ENCODE measurements at places on chromosomes 6 and 20. TPM values are rescaled to one million over a fixed set of nuclear protein-coding genes. Genes with fewer than 3 reads are reported as not detected.

DNA sequence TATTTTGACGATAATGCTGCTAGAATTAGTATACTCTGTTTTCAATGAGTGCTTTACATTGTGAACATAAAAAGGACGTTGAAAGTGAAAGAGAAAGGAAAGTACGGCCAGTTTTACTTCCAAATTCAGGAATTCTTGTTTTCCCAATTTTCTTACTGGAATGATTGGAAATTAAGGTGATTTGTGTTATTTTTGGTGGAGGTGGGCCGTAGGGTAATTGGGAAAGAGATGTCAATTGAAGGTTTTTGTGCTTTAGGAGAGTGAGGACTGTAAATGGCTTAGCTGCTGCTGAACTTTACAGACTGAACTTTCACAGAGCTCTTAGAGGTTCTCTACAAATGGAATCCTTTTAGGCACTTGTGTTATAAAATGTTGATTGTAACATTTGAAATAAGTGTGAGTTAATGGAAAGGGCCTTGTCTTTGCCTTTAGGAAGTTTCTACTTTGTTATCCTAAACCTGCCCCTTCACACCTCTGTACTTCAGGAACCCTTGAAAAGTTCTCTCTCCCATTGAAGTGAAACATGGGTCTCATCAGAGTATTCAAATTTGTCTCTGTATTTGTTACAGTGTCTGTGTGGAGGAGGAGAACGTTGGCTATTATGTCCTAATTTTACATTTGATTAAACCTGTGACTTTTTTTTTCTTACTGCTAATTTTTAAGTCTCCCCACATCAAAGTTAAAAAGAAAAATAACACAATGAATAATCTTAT is 256.4 kb downstream of the ARID1B start:
- no peak for DNase-seq

The SLPI gene
- total RNA-seq = 273 TPM

DNA sequence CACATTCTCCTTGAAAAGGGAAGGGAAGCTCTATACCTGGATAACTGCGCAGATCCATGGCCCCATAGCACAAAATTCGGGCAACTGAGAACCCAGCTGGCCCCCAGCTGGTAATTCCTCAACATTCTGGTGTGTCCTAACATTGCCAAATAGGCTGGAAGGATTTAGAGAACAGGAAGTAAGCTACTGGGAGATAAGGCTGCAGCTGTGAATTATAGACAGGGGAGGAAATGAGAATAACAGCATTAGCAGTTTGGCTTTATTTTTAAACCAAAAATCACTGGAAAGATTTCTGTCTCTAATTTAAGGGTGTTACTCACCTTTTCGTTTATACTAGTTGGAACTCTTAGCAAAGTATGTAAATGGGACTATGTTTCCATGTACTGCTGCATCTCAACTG is 97.2 kb downstream of the TULP4 start:
- DNase-seq = no peak

GRCh38 chr6:85364344-85364743 is 85.5 kb upstream of the NT5E start:
- DNase-seq = peak; percentile 67

DNA sequence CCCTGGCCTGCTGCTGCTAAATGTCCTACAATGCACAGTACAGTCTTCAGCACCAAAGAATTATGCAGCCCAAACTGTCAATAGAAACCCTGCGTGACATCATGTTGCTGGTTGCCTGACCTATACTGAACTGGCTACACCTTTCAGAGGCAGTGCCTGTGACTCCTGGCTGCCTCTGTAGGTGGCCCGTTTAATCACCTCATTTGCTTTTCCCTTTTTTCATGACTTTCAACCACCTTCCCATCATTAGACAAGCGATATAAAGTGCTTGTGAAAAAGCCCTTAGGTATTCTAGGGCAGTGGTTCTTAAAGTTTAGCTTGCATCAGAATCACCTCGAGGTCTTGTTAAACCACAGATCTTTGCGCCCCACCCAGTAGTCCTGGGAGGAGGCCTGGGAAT is 33.0 kb upstream of the RIPOR2 start:
- no peak for DNase-seq

DNA sequence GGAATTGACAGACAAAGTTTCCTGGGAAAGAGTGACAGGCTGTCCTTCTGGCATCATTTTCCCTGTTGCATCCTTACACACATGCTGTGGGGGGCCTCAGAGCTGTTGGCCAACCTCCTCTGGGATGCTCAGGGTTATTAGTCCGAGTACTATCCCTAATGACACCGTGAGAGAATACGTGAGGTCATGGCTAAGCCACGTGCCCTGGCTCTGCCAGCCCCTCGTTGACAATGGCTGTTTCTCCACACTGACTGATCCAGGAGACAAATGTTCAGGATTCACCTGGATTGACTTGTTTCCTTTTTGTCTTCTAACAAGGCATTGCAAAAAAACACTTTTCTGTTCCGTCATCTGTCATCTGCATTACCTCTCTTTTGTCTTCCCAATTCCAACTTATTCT is 604.6 kb downstream of the TFAP2A start:
- DNase-seq = no peak

DNA sequence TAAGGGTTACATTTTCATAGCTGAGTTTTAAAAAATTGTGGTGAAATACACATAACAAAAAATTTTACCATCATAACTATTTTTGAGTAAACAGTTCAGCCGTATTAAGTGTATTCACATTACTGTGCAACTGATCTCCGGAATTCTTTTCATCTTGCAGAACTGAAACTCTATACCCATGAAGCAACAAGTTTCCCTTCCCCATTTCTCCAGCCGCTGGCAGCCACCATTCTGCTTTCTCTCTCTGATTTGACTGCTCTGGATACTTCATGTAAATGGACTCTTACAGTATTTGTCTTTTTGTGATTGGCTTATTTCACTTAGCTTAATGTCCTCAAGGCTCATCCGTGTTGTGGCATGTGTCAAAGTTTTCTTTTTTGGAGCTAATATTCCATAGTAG is 341.6 kb downstream of the QKI start:
- no peak for DNase-seq

The PCK1 gene
- not detected for total RNA-seq

- DNase-seq = no peak
Observed at GRCh38 chr6:14784596-14785492, 461.0 kb upstream of the JARID2 start.

DNA sequence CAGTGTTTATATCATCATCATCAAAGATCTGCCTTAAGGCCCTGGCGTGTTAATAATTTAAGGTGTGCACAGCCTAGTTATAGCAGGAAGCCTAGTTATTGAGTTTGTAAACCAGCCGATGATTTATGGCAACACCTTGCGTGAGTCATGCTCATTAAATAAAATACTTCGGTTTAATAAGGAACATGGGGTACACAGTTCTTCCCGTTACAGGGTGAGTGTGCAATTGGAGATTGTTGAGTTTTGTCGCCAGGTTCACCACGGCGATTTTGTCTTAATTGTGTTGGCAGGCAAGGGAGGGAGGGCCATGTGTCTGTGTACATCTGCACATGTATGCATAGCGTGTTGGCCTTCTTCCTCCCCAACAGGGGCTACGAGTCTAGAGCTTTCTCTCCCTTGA is 104.0 kb downstream of the TFAP2A start:
- peak; percentile 56 for DNase-seq

- DNase-seq = no peak
Observed at GRCh38 chr6:117354671-117355070, 71.1 kb downstream of the ROS1 start.

The ZNF311 gene
- 5.0 TPM for total RNA-seq

DNA sequence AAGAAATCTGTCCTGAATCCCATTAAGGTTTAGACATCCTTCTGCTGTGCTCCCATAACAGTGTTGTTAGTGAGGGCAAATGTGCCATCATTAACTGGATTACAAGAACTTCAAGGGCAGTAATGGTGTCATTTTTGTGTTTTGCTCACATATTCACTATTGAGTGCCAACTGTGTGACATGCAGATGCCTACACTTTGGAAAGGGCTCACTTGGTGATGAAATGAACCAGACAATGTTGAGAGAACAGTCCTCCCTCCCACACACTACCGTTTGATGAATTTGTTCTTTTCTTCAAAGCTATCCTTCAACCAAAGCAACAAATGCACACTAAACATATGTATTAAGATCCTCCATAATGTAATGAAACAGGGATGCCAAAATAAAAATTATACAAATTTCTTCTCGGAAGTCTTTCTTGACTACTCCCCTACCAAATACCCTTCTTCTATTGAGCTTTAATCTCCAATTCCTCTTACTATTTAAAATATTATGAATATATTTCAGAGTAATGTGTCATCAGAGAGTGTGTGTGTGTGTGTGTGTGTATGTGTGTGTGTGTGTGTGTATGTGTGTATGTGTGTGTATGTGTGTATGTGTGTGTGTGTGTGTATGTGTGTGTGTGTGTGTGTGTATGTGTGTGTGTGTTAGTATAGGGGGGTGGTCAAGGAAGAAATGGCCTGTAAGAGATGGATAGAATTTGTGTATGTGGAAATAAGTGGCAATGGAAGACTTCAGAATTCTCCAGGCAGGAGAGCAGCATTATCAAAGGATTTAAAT is 92.3 kb upstream of the ENPP5 start:
- no peak for DNase-seq

The SASH1 gene
- total RNA-seq = 18.4 TPM

The TBX18 gene
- 0.39 TPM for total RNA-seq

DNA sequence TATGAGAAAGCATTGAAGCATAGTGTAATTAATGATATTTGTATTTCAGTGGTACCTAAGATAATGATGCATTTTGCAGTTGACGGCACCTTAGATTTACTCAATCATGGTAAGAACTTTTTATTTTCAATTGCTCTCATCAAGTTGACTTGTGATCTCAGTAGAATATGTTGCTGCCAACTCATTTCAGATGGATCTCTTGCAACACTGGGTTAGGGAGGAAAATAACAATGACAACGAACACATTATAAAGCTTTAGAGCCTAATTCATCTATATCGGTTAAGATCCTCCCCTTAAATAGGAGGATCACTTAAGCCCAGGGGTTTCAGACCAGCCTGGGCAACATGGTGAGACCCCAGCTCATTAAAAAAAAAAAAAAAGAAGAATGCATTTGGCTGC is 18.0 kb upstream of the TBC1D22B start:
- peak; percentile 40 for DNase-seq

DNA sequence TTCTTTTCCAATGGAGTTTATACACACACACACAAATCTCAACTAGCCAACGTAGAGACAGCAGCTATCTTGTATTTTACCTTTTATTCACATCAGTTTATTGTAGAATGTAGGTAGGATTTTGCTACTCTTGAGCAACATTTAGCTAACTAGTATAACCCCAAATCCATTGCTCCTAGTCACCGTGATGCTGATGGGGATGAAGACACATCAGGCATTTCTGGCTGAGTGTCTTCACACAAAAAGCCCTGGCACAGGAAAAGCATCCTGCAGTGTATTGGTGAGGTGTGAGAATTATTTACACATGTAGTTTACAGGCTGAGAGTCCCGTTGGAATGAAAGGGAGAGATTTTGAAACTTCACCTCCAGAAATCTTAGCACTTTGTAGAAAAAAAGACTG is 65.9 kb upstream of the FBXL4 start:
- no peak for DNase-seq

DNA sequence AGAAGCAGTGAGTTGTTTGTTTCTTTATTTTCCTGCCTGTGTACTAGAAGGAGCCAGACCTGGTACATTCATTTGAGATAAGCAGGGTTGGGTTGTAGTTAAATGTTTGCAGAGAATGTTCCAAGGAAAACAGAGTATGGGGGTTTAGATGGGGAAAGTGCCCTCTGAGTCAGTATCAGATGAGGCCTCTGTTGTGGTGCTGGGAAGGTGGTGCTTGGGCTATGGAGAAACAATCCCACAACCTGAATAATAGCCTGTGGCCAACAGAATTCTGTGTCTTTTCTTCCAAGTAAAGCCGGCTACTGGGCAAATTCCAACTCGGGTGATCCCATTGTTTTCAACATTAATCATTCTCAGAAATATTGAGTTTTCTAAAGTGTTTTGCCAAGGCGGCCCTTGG is 109.3 kb downstream of the RNF144B start:
- peak; percentile 31 for DNase-seq

The VGLL2 gene
- not detected for total RNA-seq

DNA sequence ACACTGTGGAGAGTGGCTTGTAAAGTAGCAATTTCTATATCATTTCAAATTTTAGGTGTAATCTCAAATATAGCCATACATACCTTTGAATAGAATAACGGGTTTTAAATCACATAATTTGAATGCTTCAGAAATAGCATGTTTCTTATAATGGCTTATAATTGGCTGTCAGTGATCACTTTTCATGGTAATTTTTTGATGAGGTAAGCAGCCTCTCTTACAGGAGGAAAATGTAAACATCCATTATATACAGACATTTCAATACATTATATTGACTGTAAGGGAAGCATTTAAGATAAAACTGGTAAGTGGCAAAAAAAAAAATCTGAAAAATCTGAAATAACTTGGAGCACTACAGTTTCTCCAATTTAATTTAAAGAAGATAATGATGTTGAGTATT is 67.8 kb upstream of the PHACTR2 start:
- DNase-seq = no peak

DNA sequence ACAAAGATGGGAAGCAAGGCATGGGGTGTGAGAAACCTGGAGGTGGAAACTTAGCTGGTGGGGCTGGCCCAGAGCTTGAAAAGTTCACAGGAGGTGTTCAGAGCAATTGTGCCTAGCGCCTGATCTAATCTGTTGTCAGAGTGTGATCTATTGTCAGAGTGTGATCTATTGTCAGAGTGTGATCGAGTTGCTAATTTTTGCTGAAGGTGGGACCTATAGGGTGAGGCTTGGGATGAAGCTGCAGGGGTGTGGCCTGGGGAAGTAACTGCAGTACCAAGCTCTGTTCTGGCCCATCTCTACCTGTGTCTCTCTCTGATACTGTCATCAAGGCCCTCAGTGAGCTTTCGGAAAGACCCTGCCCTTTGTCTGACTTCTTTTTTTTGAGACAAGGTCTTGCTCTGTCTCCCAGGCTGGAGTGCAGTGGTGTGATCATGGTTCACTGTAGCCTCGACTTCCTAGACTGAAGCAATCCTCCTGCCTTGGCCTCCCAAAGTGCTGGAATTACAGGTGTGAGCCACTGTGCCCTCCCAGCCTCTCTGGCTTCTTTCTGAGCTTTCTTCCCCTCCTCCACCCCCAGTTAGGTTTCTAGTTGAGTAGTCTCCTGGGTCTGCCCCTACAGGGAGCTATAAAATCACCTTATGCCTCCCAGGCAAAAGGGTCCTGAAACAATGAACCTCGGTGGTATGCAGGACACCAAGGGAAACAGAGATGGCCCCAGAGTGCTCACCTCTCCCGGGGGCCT is 150.8 kb upstream of the RNF24 start:
- no peak for DNase-seq

GRCh38 chr6:170459451-170459850 is 93.7 kb downstream of the PSMB1 start:
- DNase-seq = peak; percentile 22

- DNase-seq = no peak
Observed at GRCh38 chr6:169996378-169997051, 245.1 kb downstream of the ERMARD start.

GRCh38 chr6:155382338-155382685 is 68.0 kb upstream of the TFB1M start:
- DNase-seq = peak; percentile 4

- DNase-seq = no peak
Observed at GRCh38 chr6:50862176-50862575, 43.5 kb downstream of the TFAP2B start.

The MRPS10 gene
- 62.9 TPM for total RNA-seq

All from MCF 10A (cell line).